Eye (tissue), 1 donor: ENCODE measurements at places on chromosomes 4 and X.

GRCh38 chr4:10639100-10639499, 45.5 kb downstream of the CLNK start:
- peak; percentile 67 for DNase-seq

DNA sequence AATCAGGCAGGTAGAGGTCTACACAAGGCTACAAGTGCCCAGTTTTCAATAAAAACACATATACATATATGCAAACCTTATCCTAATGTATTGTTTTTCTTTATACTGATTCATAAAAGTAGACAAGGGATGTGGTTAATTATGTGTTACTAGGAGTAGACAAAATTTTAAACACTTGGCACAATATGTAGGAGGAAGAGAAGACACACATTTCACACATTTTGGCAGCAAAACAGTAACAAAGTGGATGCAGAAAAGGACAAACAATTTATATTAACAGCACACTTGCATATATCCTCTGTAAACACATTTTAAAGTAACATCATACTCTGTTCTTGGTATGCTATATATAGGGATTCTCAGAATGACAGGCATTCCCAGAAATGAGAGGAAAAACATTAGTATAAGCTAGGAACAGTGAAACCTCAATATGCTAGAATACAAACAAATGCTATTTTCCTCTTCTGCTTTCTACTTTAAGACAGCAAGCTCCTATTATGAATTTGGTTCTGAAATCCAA, 63.8 kb downstream of the GPRIN3 start:
- no peak for DNase-seq

DNA sequence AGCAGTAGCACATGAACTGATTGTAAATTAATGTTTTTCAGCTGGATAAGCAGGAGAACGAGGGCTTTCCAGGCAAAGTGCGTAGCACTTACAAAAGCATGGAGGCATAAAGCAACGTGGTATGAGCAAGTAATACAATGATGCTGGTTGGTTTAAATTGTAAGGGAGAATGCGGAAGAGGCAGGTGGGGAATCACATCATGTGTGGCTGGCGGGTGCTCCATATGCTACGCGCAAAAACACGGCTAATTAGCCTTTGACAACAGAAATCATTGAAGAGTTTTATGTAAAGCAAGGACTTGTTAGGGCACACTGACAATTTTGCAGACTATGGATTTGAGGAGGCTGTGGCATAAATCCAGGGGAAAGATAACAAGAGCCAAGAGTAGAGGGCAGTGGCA, 14.6 kb downstream of the SYTL4 start:
- peak; percentile 29 for DNase-seq

GRCh38 chr4:147362938-147363337, 118.0 kb upstream of the EDNRA start:
- peak; percentile 34 for DNase-seq
